ENCODE measurements at places on chromosomes 11 and 22. TPM values are rescaled to one million over a fixed set of nuclear protein-coding genes. Genes with fewer than 3 reads are reported as not detected.

- H3K4me1 ChIP-seq, result no peaks in the 10 kb centered on the region
- H3K4me3 ChIP-seq, result no peak overlapping the region
- no peak for DNase-seq
- no peaks in the 10 kb centered on the region for H3K36me3 ChIP-seq
- no peaks in the 10 kb centered on the region for H3K27me3 ChIP-seq
- H3K27ac ChIP-seq, result no peak overlapping the region
Observed at GRCh38 chr11:9302448-9302847, 11.9 kb downstream of the TMEM41B start.

DNA sequence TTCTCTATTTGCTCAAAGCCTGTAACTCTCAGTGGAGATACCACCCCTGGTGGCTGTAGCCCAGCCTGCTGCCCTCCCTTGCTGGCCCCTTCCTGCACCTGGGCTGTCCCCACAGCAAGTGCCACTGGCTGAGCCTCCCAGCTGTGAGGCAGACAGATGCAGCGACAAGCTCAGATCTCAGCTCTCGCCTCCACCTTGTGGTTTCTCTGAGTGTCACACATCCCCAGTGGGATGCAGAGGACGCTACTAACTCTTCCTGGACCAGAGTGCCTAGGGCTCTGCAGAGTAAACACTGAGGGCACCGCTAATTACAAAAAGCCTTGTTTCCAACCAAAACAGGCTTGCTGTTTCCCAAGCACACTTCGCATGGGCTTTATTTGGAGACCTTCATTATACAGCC, 8.9 kb downstream of the YPEL1 start:
- H3K4me3 ChIP-seq, result no peak overlapping the region
- no peak for DNase-seq
- no peak overlapping the region for H3K27ac ChIP-seq
- peaks cover 21% of the 10 kb centered on the region for H3K4me1 ChIP-seq

GRCh38 chr11:10072142-10072541, 221.9 kb downstream of the SBF2 start:
- no peaks in the 10 kb centered on the region for H3K4me1 ChIP-seq
- no peak for DNase-seq
- no peaks in the 10 kb centered on the region for H3K36me3 ChIP-seq
- no peak overlapping the region for H3K27ac ChIP-seq
- H3K4me3 ChIP-seq, result no peak overlapping the region

DNA sequence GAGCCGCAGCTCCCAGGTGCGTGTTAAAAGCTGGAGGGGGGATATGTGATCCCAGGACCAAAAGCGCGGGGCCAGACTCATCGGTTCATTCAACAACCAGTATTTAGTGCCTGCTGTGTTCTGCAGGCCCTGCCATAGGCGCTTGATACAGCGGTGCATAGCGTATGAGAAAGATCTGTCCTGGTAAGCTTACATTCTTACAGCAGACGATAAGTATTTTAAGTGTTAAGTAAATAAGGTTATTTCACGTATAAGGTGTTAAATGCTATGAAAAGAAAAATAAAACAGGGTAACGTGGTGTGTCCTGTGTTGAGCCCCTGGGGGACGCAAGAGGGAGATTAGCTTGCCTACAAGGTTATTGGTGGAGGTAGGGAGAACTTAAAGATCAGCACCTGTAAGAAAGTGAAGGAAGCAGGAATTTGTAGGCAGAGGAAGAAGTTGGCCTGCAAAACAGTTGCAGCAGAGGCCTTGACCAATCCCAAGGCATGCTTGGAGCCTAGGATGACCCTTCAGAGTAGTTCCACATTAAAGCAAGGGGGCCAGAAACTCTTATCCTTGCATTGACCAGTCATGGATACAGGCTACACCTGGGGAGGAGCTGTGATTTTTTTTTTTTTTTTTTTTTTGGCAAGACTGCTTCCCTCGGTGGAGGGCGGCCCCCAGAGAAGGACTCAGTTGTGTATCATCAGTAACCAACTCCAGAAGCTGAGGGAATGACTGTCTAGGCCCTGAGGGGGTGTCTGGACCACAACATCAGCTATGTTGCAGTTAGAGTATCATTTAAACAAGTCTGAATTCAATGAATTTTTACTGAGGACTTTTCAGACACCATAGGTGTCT, 487 bp upstream of the LIPT2 start:
- no peak for DNase-seq
- no peaks in the 10 kb centered on the region for H3K36me3 ChIP-seq

- H3K36me3 ChIP-seq, result no peaks in the 10 kb centered on the region
- no peak overlapping the region for H3K4me3 ChIP-seq
- no peaks in the 10 kb centered on the region for H3K27me3 ChIP-seq
- no peaks in the 10 kb centered on the region for H3K4me1 ChIP-seq
- DNase-seq, result no peak
Observed at GRCh38 chr11:93849751-93850593, 446 bp downstream of the VSTM5 start.

- no peaks in the 10 kb centered on the region for H3K27me3 ChIP-seq
- no peaks in the 10 kb centered on the region for H3K4me1 ChIP-seq
- peak; percentile 21 for DNase-seq
Observed at GRCh38 chr11:73404048-73404447, 27.8 kb downstream of the RELT start.

DNA sequence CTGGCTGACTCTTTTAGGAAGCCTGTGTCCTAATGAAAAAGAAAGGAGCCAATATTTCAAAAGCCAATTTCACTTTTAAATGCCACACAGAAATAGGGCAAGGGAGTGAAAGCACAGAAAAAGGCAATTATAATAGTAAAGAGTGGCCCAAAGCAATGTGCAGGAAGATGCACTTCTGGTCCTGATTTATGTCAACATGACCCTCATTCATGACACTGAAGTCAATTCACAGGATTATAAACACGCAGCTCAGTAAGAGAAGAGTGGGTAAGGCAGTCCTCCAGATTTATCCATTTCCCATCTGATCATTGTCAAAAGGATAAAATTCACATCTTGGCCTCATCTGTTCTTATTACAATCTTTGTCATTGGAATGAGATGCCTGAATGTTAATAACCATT, 1049.7 kb upstream of the RAG2 start:
- H3K36me3 ChIP-seq, result no peaks in the 10 kb centered on the region
- H3K27me3 ChIP-seq, result no peaks in the 10 kb centered on the region
- no peak overlapping the region for H3K27ac ChIP-seq
- DNase-seq, result no peak
- H3K4me3 ChIP-seq, result no peak overlapping the region
- no peaks in the 10 kb centered on the region for H3K4me1 ChIP-seq

GRCh38 chr22:17350292-17350691, 19.0 kb upstream of the CECR2 start:
- H3K27ac ChIP-seq, result no peak overlapping the region
- no peaks in the 10 kb centered on the region for H3K36me3 ChIP-seq
- no peak overlapping the region for H3K4me3 ChIP-seq
- H3K4me1 ChIP-seq, result no peaks in the 10 kb centered on the region
- H3K27me3 ChIP-seq, result no peaks in the 10 kb centered on the region
- DNase-seq, result no peak

DNA sequence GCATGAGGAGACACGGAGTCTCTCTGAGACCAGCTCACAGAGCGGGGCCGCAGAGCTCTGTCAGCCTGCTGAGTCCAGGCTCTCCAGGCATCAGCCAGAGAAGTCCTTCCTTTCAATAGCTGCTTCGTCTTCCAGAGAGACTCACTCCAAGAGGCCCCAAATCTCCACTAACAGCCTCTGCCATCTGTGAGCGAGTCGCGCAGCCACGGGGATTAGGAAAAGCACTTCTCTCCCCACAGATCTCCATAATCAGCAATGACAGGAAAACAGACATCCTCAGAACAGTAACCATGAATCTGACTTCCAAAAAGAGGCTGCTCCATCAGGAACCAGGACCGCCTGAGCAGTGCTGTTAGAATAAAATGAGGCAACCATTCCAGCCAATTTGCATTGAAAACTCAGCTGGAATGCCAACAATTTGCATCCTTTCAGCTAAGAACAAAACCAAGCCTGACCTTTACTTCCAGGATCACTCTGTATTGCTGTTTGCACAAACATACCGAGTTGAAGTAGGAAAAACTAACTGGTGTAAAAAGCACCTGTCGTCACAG, 65.4 kb downstream of the SMCO4 start:
- no peaks in the 10 kb centered on the region for H3K27me3 ChIP-seq
- H3K4me1 ChIP-seq, result no peaks in the 10 kb centered on the region
- DNase-seq, result no peak
- no peak overlapping the region for H3K4me3 ChIP-seq
- no peak overlapping the region for H3K27ac ChIP-seq

The TTC36 gene
- 0.73 TPM for total RNA-seq

GRCh38 chr11:35618497-35619115, 346 bp downstream of the FJX1 start:
- H3K4me3 ChIP-seq, result peak overlapping the region; percentile 48
- H3K27me3 ChIP-seq, result no peaks in the 10 kb centered on the region
- DNase-seq, result no peak
- H3K36me3 ChIP-seq, result no peaks in the 10 kb centered on the region

DNA sequence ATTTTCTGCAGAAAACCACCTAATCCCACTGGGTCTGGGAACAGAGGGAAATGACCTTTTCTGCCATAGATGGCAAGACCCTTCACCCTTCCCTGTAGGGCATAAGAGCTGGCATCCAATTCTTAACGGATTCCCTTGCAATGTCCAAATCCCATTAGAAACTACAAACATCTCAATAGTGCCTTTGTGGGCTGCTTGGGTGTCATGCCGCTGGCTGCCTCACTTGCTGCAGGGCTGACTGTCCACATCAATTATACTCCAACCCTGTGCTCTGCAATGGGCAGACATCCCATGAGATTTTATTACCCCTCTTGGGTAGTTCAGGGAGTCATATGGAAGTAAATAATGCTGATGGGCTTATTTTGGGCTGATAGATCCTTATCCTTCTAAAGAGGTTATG, 7.3 kb downstream of the GRAP2 start:
- no peaks in the 10 kb centered on the region for H3K27me3 ChIP-seq
- H3K4me1 ChIP-seq, result peaks cover 19% of the 10 kb centered on the region
- DNase-seq, result no peak
- no peak overlapping the region for H3K27ac ChIP-seq

The SERHL2 gene
- 5.0 TPM for total RNA-seq

The B3GAT1 gene
- not detected for total RNA-seq

- no peaks in the 10 kb centered on the region for H3K27me3 ChIP-seq
- no peaks in the 10 kb centered on the region for H3K36me3 ChIP-seq
- no peak overlapping the region for H3K4me3 ChIP-seq
- DNase-seq, result no peak
- no peak overlapping the region for H3K27ac ChIP-seq
- no peaks in the 10 kb centered on the region for H3K4me1 ChIP-seq
Observed at GRCh38 chr11:70916351-70916750, 336.0 kb downstream of the SHANK2 start.

The CDC42BPG gene
- 9.3 TPM for total RNA-seq

The NLRP14 gene
- total RNA-seq, result not detected

DNA sequence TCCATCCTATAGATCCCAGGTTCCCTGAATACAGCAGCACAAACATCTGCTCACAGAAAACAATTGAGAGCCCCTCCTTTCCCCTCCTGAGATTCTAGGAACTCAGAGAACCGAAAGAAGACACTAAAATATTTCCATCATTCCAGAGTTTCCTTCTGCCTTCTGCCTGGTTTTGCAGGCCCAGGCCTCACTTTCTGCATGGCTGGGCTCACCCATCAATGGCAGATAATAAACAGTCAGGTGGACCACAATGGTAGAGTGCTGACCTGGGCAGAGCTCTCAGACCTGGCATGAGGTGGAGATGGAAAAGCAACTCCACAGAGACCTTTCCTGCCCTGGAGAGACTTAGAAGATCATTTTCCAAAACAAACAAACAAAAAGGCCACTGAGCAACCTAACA, 389.1 kb downstream of the NXPE2 start:
- H3K27me3 ChIP-seq, result no peaks in the 10 kb centered on the region
- no peaks in the 10 kb centered on the region for H3K36me3 ChIP-seq
- DNase-seq, result no peak
- H3K27ac ChIP-seq, result no peak overlapping the region
- H3K4me1 ChIP-seq, result no peaks in the 10 kb centered on the region

DNA sequence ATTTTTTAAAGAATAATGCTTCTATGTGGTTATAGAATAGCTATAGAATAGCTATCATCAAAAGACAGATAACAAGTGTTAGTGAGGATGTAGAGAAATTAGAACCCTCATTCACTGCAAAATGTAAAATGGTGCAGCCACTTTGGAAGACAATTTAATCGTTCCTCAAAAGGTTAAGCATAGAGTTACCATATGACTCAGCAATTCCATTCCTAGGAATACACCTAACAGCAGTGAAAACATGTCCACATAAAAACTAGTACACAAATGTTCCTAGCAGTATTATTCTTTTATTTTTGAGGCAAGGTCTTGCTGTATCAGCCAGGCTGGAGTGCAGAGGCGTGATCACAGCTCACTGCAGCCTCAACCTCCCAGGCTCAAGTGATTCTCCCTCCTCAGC, 34.0 kb downstream of the RTL6 start:
- DNase-seq, result no peak
- H3K4me3 ChIP-seq, result no peak overlapping the region
- no peaks in the 10 kb centered on the region for H3K27me3 ChIP-seq

DNA sequence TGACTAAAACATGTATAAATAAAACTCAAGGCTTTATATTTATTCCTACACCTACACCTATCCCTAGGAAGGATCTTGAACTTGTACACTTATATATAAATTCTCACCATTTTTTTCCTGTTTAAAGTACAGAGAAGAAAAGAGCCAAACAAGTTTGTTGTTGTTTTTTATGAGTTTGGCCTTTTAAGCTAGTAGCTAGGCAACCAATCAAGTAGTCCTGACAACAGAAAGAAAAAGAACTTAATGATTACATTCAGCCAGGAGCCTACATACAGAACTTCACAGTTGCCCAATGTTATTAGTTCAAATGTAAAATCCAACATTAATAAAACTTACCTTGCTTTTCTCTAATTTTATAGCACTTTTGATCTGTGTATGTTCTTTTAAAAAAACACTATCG, 316.2 kb downstream of the SOX6 start:
- H3K4me3 ChIP-seq, result no peak overlapping the region
- H3K27me3 ChIP-seq, result no peaks in the 10 kb centered on the region
- H3K36me3 ChIP-seq, result no peaks in the 10 kb centered on the region
- no peaks in the 10 kb centered on the region for H3K4me1 ChIP-seq

GRCh38 chr22:48835857-48836672, 991.6 kb downstream of the BRD1 start:
- H3K4me1 ChIP-seq, result peaks cover 7% of the 10 kb centered on the region
- no peak overlapping the region for H3K27ac ChIP-seq
- DNase-seq, result no peak
- H3K4me3 ChIP-seq, result no peak overlapping the region
- H3K36me3 ChIP-seq, result no peaks in the 10 kb centered on the region

GRCh38 chr11:93589347-93589746, 46.2 kb upstream of the SMCO4 start:
- no peak overlapping the region for H3K27ac ChIP-seq
- no peak for DNase-seq
- H3K36me3 ChIP-seq, result no peaks in the 10 kb centered on the region
- H3K4me1 ChIP-seq, result no peaks in the 10 kb centered on the region
